Cardiac muscle cell (in vitro differentiated cells and primary cell): ENCODE measurements at places on chromosomes 7 and 10.

- no peak for DNase-seq
Measured at GRCh38 chr10:131994435-131994834, 12.7 kb upstream of the BNIP3 start.

DNA sequence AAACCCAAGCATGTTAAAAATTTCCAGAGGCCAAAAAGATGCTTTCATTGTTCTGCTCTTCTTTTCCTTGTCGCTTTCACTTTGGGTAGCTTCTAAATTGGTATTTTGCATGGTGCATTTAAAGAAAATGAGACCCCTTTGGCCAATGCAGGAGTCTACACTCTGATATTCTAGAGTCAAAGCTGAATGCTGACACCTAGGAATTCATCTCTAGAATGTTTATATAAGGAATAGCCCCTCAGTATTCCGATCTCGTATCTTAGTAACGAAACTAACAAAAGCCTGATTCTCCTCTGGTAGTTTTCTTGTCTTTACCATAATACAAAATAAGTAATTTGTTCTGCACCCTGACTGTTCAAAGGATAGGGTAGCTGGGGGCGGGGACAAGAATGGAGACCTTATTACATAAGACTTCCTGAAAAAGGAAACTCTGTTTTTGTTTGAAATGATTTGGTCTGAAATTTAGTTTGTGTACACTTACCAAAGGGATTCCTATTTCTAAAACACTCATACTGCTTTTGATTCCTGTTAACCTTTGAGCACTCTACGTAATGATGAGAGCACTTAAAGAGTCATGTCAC, 17.1 kb downstream of the IKZF1 start:
- DNase-seq, result no peak

GRCh38 chr7:49001610-49002033, 77.3 kb downstream of the CDC14C start:
- peak; percentile 66 for DNase-seq

- DNase-seq, result no peak
Measured at GRCh38 chr7:22831602-22832305, 9.1 kb upstream of the TOMM7 start.

DNA sequence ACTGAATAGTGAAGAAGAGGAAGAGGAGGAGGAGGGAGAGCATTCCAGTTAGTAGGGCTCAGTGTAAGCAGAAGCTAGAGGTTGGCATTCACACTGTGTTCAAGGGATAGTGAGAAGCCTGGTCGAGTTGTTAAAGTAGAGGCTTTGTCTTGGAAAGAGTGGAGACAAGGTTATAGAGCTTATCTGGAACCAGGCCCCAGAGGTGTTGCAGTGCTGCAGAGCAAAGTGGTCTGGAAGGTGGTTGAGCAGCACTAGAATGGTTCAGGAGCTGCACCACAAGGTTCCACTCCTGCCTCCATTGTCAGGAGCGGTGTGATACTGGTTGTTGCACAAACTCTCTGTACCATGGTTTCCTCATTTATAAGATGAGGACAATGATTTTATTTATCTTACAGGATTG, 8.8 kb upstream of the PCGF5 start:
- DNase-seq, result no peak

- no peak for DNase-seq
Measured at GRCh38 chr10:126651467-126651866, 19.0 kb downstream of the C10orf90 start.

GRCh38 chr10:128967980-128968756, 498.9 kb upstream of the MGMT start:
- no peak for DNase-seq

GRCh38 chr10:103800789-103801540, 54.4 kb downstream of the SH3PXD2A start:
- no peak for DNase-seq

DNA sequence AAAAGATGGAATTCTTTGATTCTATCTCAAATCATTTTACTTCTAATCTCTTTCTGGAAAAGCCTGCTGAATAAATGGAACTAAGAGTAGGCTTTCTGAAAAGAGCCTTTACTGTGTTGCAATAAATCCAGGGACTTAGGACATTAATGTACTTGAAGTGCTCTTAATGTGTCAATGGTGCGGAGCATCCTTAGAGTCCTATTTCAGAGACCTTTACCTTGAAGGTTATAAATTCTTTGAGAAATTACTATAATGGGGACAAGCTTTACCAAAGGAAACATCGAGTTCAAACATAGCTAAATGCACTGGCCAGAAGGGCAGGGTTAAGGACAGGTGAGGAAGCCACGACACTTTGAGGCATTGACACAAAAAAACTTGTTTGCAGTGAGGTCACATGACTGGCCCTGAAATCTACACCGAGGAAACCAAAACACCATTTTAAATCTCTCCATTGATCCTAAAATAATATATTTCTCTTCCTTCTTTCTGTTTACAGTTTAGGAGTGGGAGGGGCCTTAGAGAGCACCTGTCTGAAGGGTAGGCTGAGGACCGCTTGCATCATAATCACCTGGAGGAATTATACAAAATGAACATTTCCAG, 48.1 kb upstream of the EXOC6 start:
- no peak for DNase-seq

- no peak for DNase-seq
Measured at GRCh38 chr7:108051454-108051853, 48.5 kb upstream of the LAMB1 start.

DNA sequence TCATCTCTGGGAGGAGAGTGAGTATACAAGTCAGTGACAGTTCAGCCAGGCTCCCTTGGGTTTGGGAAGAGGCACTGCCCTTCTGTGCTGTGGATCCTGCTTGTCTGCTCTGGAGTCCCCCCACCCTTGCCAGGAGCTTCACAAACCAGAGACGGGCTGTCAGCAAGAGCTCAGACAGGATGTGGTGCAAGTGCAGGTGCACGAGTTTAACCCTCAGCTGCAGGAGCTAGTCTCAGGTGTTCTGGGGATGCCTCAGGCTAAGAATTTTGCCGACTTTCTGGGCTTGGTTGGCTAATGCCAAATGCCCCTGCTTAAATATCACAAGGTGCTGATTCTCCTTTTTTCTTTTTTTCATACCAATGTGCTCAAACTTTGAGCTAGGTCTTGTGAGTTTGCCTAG, 22.3 kb downstream of the ZNF783 start:
- no peak for DNase-seq

- no peak for DNase-seq
Measured at GRCh38 chr10:88330174-88330573, 252.9 kb downstream of the RNLS start.
